ENCODE measurements at places on chromosomes 16 and 17.
A peak's percentile ranks its signal among the peaks of the same experiment; 100 is the strongest.

- peak; percentile 76 for DNase-seq
Measured at GRCh38 chr16:75108792-75109731, 7.5 kb downstream of the LDHD start.

- DNase-seq = no peak
Measured at GRCh38 chr17:2892305-2892971, 96.2 kb downstream of the RAP1GAP2 start.

- no peak for DNase-seq
Measured at GRCh38 chr16:29126616-29127015, 141.8 kb downstream of the LAT start.

GRCh38 chr17:6786618-6787017 lies 10.6 kb downstream of the FBXO39 start:
- no peak for DNase-seq

DNA sequence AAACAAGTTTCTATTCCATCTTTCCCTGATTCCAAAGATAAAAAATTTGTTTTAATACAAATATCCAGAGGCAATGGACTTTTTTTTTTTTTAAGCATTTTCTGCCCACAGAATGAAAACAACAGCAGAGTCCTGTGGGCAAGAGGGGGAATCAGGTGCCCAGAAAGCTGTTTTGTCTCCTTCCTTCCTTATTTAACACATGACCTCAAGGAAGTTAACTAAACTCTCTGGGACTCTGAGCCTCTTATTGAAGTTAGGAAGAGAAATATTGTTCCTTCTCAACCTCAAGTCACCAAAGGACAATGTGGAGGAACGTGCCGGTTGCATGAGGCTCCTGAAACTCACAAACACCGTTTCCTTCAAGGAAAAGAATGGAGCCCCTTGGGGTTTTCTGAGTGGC lies 34.9 kb downstream of the LITAF start:
- DNase-seq = no peak

DNA sequence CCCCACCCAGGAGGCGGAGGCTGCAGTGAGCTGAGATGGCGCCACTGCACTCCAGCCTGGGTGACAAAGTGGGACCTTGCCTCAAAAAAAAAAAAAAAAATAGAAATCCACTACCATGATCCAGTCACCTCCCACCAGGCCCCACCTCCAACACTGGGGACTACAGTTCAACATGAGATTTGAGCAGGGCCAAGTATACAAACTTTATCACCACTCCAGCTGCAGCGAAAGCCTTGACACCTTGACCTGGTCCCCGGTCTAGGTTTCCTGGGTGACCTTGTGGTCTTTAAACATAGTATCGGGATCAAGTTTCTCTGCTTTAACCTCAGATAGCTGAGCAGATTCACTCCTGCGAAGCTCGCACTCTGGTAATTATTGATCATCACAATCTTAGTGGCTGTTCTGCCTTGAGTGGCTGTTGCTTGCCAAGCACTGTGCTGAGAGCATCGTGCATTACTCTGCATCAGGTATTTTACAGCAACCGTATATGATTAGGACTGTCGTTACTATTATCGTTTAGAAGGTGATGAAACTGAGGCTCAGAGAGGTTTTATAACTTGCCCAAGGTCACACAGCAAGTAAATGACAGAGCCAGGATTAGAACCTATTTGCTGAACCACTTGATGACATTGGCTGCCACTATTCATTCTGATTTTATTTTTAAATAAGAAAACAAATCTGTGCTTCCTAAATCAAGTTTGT lies 50.3 kb upstream of the MEAK7 start:
- DNase-seq = no peak

- no peak for DNase-seq
Measured at GRCh38 chr17:4735876-4736651, 3.6 kb upstream of the ZMYND15 start.

DNA sequence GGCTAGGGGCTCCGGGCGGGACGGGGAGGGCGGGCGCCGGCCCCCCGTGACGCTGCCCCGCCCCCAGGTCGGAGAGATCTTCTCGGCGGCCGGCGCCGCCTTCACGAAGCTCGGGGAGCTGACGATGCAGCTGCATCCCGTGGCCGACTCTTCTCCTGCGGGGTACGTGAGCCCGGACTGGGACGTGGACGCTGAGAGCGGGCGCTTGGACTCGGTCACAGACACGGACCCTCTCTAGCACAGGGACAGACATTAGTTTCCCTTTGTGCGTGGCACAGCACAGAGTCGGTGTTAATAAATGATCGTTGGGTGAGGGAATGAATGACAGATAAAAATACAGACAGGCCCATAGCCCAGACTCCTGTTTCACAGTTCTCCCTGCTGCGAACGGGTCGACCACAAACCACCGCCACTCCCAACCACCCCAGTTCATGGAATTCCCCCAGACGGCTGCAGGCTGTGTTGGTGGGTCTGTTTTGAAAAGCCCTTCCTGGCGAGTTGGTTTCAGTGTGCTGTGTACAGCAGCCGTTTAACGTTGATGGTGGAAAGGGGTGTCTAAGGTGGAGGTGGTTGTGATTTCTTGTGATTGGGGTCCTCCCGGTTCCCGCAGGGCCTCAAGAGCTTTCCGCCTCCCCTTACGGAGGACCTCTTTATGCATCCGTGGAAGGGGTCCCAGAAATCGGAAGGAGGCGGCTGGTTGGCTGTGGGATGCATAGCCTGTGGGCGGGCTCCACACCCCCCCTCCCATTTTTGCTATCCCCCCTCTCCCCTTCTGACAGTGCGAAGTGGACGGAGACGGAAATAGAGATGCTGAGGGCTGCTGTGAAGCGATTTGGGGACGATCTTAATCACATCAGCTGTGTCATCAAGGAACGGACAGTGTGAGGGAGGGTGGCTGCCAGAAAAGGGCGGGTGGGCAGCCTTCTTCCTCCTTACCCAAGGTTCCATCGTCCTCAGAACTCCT lies 2.9 kb downstream of the RNASEK start:
- DNase-seq = peak; percentile 65

- no peak for DNase-seq
Measured at GRCh38 chr16:2848933-2849725, 8.8 kb downstream of the PRSS22 start.

Data from activated T-cell treated with anti-CD3 and anti-CD28 coated beads for 48 hours (primary cell).